ENCODE measurements at places on chromosomes 4 and X.

- DNase-seq: no peak
Measured at GRCh38 chr4:78756776-78757175, 19.4 kb upstream of the BMP2K start.

- DNase-seq: no peak
Measured at GRCh38 chrX:135438734-135439043, 16.9 kb downstream of the SMIM10L2A start.

- DNase-seq: no peak
Measured at GRCh38 chrX:39873117-39873516, 224.6 kb downstream of the BCOR start.

DNA sequence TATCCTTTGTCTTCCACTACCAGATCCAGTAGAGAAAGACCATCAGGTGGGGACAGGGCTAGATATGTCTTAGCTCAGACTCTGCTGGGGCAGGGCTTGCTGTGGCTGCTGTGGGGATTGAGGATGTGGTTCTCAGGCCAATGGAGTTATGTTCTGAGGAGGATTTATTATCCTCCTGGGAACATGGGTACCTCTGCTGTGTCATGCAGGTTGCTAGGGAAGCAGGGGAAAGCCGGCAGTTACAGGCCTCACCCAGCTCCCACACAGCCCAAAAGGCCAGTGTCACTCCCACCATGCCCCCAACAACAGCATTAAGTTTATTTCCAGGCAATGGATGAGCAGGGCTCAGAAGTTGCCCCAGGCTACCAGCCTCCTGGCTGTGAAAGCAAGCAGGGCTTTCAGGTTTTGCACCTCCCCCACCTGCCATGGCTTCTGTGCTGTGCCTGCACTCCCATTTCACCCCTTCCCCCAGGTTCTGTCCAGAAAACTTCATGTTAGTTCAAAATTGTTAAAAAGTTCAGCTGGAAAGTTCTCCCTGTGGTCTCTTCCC lies 879.9 kb downstream of the ARAP2 start:
- DNase-seq: no peak

GRCh38 chrX:15158350-15158735 lies 111.5 kb downstream of the ASB9 start:
- no peak for DNase-seq

DNA sequence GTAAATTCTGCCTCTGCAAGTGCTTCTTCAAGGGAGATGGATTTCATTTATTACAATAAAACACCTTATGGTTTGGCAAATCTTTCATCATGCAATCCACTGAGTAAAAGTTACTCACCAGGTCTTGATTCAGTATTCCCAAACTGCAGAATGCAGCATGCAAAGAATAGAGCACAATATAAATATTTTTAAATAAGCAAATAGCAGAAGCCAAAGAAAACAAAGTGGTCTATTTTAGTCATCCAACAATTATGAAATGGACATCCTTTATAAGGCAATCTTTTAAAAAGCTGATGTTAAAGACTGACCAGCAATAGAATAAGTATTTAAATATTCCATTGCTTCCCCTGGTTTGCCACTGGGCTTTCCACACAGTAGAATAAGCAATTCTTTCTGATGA lies 59.5 kb downstream of the SLC39A8 start:
- no peak for DNase-seq

DNA sequence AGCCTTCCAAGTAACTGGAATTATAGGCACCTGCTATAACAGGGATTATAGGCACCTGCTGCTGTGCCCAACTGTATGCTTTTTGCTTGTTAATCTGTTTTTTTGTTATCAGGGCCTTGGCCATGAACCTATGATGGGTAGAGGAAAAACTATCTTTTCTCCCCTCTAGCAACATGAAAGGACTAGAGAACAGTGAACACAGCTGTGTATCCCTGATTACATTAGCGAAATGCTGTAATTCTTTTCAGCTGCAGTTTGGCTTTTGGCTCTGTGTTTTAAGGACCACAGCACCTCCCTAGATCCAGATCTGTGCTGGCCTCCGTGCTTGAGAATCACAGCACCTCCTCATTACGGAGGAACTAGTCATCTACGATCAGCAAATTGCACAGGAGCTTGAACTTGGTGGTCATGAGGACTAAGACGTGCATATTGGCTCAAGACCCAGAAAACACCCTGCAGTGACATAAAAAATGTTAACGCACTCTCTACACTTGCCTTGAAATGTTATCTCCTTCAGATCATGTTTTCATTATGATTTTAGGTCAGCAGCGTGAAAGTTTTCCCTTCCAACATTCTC lies 57.7 kb upstream of the S100G start:
- DNase-seq: no peak

DNA sequence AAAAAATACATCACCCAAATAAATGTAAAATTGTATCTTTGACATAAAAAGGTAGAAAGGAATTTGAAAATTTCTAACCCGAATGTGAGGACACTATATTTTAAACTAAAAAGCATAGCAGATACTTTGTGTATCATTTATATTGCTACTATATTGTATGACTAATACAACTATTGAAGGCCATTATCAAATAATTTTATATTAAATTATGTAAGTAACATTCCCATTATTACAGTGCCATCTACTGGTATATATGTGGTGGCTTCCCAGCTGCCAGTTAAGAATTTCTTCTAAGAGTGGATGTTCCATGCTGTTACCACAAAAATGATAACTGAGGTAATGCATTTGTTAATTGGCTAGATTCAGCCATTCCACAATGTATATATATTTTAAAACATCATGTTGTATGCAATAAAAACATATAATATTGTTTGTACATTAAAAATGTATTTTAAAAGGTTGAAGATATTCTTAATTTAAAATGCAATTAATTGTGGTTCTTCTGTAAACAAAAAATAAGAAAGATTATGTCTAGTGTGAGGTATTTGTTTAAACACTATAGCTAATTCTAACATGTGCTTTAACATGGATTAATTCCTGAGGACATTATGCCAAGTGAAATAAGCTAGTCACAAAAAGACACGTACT lies 65.3 kb downstream of the EGF start:
- DNase-seq: no peak

DNA sequence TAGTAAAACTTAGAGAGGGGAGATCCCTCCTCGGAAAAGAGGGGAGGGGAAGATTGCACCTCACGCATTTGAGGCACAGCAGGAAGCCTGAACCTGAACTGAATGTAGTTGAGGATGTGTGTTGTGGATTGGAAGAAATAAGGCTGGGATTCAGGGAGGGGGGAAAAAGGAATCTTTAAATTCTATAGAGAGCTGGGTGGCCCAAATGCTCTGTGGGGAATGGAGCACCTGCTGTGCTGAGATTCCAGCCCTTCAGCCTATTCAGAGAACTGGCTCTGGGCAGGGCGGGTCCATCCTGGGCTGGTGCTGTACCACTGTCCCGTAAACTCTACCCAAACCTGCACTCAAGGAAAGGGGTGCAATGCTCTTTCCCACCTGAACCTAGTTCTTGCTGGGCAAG lies 4.1 kb downstream of the FOXO4 start:
- DNase-seq: no peak

GRCh38 chrX:1462110-1462509 lies 9.4 kb upstream of the ASMTL start:
- DNase-seq: no peak

DNA sequence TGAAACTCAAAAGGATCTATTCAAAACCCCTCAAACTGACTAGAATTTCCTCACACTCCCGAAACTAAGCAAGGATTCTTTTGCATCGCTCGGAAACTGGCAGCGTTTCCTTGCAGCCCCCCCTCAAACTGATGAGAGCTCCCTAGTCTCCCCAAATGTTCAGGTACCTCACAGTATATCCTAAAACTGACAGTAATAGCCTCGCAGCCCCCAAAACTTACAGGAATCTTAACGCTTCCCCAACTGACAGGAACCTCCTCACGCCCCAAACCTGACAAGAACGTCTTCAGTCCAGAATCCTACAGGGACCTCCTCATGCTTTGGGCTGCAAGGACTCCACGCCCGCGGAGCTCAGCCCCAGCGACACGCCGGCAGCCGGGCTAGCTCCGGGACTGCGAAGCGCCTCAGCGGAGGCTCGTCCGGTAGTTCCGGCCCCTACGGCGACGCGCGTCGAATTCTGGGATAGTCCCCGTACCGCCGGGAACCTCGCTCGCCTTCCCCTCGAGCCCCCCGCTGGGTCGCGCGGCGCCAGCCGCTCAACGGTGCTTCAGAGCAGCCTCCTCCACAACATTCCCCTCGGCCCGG lies 640 bp downstream of the PHF8 start:
- DNase-seq: peak; percentile 78

DNA sequence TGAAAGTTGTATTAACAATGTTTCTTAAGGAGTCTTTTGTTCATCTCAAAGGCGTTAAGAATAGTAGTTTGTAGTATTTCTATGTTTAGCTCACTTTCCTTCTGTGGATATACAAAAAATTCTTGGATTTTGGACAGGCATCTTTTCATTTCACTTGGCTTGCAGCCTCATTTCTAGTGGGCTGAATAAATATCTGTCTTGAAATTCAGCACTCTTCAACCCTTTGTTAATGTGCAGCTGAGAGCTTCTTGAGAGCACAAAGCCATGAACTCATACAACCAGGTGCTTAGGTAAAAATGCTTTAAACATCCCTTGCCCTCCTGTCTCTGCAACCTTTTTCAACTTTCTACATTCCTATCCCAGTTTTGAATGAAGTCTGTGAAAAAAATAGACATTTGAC lies 1003.2 kb downstream of the C4orf33 start:
- no peak for DNase-seq

DNA sequence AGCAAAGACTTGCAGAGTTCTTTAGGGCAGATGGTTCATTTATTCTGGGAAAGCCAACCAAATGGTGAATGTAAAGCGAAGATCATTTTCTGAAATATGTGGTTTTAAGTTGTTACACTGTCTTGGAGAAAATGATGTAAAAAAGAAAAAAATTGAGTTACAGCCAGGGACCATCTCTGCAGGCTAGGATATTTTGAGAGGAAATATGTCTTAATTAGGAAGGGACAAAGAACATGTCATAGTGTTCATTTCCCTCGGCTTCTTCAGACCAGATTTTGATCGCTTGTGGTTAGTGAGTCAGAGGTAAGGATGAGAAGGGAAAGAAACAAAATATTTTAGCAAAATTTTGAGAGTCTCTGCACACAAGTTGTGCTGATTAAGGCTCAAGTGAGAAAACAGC lies 59.0 kb upstream of the C1QTNF7 start:
- no peak for DNase-seq

DNA sequence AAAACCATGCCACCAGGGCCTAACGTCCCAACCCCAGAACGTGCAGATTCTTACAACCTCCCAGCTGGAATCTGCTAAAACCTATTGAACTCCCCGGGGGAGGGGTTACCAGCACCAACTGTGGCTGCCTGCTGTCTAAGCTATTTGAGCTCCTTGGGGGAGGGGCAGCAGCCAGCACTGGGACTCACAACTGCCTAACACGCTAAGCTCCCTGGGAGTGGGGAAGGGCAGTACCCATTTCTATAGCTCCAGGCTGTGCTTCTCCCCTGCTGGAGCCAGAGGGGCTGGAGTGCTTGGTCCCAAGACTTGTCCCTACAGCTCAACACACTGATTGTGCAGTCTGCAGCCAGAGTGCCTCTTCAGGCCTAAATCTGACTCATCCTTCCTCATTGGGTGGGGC lies 459.8 kb upstream of the FGF16 start:
- DNase-seq: no peak

- DNase-seq: no peak
Measured at GRCh38 chr4:44157611-44158277, 290.9 kb downstream of the KCTD8 start.
